NCI-H146 (cell line): ENCODE measurements at places on chromosomes 5 and 9.

GRCh38 chr5:66558560-66558959, 37.6 kb upstream of the MAST4 start:
- no peak for DNase-seq

DNA sequence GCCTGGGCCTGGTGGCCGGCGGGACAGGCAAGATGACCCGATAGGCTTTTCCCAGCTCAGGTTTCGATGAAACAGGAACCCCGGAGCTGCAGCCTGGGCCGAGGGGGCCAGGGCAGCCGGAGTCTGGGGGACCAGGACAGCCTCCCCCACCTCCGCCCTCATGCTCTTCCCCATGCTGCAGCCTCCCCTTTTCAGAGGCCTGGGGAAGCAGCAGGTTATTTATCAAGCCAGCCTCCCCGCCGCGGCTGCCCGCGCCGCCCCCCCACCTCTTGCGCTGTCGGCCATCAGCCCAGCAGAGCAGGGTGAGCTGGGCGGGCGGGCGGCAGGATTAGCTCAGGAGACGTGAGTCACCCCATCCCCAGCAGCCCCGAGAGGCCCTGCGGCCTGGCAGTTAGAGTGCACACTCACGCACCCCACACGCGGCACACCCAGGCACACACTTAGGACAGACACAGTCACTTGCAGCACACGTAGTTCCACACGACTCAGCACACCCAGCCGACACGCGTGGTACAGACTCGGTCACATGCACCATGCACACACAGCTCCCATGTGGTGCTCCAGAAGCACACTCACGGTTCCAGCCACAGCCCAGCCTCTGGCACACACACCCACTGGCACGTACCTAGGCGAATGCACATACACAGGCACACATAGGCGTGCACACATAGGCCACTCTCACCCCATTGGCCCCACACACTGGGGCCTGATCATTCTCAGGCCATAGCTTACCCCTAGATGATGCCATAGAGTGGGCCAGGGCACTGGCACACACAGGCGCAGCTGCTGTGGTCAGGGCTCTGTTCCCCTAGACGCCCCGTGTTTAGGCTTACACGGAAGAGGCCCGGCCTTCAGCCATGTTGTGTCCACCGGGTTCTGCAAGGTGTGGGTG, 13.0 kb downstream of the CXXC5 start:
- no peak for DNase-seq

DNA sequence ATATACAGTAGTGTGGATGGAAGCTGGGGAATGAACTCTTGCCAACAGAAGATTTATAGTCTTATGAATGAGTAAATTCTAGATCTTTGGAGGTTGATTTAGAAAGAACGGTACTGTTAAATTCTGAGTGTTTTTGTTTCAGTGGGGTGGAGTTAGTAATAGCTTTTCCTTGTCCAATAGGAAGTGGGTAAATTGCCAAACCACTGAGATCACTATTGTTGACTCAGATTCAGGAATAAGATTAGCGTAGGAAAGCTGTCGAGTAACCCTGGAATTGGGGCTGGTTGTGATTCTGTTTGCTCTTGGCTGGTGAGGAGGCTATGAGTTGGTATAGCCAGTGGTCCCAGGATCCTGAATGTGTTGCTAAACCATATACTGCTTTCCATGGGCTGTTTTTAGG, 155.6 kb downstream of the ARHGAP26 start:
- DNase-seq: no peak

DNA sequence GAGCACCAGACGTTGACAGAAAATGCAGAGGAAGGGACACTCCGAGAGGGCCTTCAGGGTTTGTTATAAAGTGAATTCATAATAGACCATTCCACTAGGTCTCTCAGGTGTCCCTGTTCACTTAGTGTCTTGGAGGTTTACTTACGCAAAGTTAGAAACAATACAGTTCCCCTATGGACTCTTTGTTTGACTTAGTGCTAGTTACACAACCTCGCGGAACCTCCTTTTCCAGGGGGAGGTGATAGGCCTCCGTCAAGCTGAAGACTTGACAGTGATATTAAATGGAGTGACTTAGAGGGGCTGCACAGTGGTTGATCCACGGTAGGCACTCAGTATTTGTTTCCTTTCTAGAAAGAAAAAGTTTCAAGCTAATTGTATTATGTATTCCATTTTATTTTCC, 1.3 kb downstream of the CCT5 start:
- DNase-seq: no peak

- DNase-seq: peak; percentile 18
Observed at GRCh38 chr5:132011622-132012343, at the start of gene ACSL6. ACSL6 (minus strand) TSS chr5:132011658; CDS start chr5:132011553, 105 bp downstream.

- no peak for DNase-seq
Observed at GRCh38 chr5:168426007-168426863, 60.0 kb upstream of the RARS1 start.

GRCh38 chr9:79778581-79778980, 206.8 kb downstream of the TLE4 start:
- no peak for DNase-seq

- no peak for DNase-seq
Observed at GRCh38 chr5:138803285-138803684, 50.1 kb downstream of the CTNNA1 start.

DNA sequence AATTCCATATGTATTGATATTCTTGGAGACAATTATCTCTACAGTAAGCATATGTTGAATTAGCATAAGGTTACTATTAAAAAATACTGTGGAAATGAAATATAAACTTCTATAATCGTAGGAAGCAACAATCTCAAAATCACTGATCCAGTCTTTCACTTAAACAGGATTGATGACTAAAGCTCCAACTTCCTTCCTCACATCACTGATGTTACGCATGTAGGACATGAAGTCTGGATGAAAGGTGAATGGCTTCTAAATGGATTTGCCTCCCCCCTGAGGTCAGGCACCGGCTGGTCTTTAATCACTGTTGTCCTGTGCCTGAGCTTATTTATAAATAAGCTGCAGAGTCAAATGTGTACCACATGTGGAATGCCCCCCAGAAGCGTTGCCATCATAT, 157.1 kb upstream of the NFIB start:
- DNase-seq: no peak

- DNase-seq: no peak
Observed at GRCh38 chr5:57529864-57530263, 47.3 kb upstream of the ACTBL2 start.

DNA sequence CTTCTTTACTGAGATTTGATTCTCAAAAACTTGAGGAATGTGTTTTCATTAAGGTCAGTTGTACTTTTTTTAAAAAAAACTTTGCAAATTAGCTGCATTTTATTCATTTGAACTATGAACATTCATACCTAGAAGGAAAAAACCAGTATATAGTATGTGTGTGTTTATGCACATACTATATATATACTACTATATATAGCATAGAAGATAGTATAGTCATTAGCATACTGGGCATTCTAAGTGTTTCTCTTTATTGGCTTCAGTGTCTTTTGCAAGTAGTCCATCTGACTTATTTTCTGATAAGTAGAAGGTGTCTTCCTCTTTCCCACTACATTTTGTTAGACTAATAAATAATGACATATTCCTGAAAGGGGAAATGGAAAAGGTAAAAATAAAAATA, 33.0 kb downstream of the ELOVL7 start:
- DNase-seq: no peak

- DNase-seq: no peak
Observed at GRCh38 chr9:11257992-11258391, 645.2 kb upstream of the PTPRD start.

- DNase-seq: no peak
Observed at GRCh38 chr9:127278372-127278771, 13.8 kb downstream of the GARNL3 start.

DNA sequence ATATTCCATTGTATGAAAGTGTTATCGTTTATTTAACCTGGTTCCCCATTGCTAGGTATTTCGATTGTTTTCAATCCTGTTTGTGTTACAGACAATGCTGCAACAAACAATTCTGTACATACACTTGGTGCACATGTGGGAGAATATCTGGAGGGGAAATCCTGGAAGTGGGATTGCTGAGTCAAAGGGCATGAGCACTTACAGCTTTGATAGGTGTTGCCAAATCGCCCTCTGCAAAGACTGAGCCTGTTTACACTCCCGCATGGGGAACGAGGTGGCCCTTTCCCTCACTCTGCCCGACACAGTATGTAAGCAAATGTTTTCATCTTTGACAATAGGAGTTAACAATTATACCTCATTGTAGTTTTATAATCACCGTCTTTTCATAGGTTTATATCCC, 66.2 kb downstream of the PDE6A start:
- no peak for DNase-seq

- DNase-seq: no peak
Observed at GRCh38 chr5:133241179-133242092, 189.6 kb downstream of the HSPA4 start.

DNA sequence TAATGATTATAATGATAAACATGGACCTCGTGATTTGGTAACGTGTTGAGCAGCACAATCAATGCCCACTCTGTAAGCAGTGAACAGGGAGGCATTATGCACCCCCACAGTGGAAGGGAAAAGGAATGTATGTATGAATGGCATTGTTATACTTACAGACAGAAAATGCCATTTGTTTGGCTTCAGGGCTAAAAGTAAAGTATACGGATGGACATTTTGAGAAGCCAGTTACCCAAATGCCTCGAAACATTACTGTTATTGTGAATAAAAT, 260.2 kb upstream of the PPP1R2B start:
- no peak for DNase-seq

DNA sequence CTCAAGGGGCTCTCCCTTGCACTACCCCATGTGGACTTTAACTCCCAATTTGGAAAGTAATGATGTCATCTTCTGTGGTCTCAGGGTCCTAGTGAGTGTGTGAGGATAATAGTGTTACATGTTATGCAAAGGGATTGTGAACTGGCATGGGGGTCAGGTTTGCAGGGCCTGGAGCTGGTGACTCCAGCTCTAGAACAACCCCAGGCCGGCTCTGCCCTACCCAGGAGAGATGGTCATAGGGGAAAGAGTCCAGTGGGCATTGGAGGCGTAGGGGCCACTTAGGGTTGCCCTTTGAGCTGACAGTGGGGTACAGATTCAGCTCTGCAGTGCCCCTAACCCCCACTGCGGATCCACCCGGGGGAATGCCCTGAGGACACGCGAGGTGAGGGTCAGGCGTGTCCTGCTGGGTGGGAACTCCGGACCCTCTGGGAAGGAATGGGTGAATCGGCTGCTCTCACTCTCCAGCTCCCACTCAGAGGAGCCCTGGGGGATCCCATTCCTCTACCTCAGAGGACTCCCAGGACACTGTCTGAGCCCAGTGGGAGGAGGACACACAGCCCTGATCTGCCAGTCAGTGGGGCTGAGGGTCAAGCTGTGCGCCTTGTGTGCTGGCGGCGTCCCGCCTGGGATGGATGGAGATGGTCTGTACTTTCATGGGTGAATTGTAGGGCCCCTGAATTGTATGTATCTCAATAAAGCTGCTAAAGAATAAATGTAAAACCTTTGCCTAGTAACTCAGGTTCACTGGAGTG, 2.5 kb upstream of the NKD2 start:
- DNase-seq: no peak

- DNase-seq: peak; percentile 92
Observed at GRCh38 chr5:138725153-138725817, 27.9 kb upstream of the CTNNA1 start.

DNA sequence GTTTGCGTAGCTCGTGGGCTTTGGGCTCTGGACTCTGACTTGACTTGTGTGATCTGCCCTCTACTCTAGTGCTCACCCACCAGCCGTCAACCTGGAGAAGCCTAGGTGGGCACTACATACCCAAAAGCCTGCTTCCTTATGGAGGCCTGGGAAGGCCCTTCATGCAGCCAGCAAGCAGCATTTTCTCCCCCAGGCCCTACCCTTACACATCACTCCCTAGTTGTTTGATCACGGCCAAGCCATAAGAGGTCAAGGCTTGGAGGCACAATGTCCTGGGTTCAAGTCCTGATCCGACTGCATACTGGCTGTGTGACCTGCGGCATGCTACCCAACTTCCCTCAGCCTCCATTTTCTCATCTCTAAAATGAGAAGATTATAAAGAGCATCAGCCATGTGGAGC, 151.3 kb upstream of the EGFLAM start:
- no peak for DNase-seq

DNA sequence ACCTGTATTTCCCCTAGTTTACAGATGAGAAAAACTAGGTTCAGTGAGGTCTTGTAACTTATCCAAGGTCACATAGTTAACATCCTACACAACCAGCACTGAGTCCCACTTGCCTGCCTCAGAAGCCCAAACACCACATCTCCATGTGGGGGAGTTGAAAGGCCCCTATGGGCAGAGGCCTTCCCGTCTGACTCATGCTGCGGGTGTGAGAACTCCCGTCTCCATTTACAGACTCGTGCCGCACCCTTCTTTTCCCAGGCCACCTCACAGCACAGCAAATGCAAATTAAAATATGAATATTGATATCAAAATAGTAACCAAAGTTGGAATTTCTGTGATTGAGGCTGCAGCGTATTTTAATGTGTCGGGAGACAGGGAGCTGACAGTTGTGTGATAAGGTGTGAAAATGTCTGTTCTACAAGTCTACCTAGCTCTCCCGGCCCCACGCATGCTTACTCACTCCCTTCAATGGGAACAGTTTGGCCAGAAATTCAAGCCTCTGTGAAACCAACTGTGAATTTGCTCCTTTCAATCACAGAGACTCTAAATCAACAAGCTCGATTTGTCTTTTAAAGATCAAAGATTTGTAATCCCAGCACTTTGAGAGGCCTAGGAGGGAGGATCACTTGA, 90.1 kb downstream of the CRB2 start:
- DNase-seq: no peak

DNA sequence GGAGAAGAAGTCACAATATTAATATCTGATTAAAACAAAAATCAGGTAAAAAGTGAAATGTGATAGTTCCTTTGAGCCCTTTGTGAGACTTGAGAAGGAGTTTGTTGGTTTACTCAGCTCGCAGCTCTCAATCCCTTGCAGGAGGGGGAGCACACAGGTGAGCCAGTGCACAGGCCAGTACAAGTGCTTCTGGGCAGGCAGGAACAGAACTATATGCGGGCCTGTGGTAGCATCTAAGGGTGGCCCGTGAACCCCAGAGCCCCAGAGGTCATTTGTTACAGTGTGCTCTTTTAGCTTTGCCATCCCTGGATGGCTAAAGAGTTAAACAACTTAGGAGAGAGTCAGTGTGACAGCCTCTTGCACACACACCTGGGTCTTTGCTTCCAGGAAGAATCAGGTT, 215.3 kb upstream of the EDIL3 start:
- DNase-seq: no peak

DNA sequence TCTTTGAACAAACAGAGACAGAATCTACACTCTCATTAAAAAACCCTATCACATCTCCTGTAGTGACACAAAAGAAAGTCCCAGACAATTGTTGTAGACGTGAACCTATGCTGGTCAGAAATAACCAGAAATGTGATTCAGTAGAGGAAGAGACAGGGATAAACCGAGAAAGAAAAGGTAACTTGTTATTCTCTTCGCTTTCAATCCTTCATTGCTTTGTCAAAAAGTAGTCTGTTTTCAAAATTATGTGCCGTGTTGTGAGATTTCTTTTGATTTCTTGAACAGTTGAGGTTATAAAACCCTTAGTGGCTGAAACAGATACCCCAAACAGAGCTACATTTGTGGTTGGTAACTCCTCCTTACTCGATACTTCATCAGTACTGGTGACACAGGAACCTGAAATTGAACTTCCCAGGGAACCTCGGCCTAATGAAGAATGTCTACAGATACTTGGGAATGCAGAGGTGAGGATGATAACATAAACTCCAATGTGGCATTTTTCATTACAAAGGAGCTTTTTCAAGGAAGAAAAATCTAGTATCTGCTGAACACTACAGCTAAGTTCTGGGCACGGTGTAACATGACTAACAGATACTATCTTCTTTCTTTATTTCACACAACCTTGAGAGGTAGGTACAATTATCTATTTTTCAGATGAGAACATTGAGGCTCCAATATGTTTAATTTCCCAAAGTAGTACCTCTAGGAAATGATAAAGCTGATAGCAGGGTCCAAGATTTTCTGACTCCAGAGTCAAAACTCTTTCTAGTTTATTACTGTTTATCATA, 14.3 kb downstream of the HMGCR start:
- DNase-seq: no peak
